ENCODE measurements at places on chromosomes 11 and 22. TPM values are rescaled to one million over a fixed set of nuclear protein-coding genes. Genes with fewer than 3 reads are reported as not detected.

NLRP14 gene
- total RNA-seq: not detected

SAA4 gene
- total RNA-seq: not detected

CRYBB3 gene
- total RNA-seq: not detected

LRRC32 gene
- total RNA-seq: 0.30 TPM

RGL4 gene
- total RNA-seq: 0.03 TPM

SSTR3 gene
- not detected for total RNA-seq

PHOX2A gene
- total RNA-seq: not detected

FIBIN gene
- 0.36 TPM for total RNA-seq

PIM3 gene
- total RNA-seq: 51.2 TPM

TCN1 gene
- total RNA-seq: not detected

SLC25A18 gene
- 0.67 TPM for total RNA-seq

ST14 gene
- total RNA-seq: not detected

OTOG gene
- total RNA-seq: 3.3 TPM

GGTLC2 gene
- not detected for total RNA-seq

TP53AIP1 gene
- total RNA-seq: 0.03 TPM

RNF141 gene
- 13.9 TPM for total RNA-seq

- DNase-seq: no peak
Measured at GRCh38 chr11:67673358-67673757, 1.1 kb downstream of the ALDH3B2 start.

- no peak for DNase-seq
Measured at GRCh38 chr11:87035976-87036583, 1.7 kb upstream of the TMEM135 start.

DNA sequence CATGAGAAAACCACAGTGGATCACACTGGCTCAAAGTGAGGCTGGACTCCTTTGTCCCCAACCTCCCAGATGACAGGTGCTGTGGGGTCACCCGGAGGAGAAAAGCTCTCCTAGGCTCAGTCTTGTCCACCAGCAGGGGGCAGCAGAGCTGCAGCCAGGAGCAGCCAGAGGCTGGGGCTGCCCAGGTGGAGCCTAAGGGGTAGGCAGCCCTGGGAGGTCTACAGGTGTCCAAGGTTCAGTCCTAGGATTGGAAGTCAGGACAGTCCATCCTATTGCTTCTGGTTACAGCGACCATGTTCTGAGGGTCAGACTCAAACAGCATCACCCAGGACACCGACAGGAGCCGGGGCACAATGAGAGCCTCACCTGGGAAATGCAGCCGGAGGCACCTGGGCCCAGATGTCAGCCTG lies 77.6 kb upstream of the IGLL5 start:
- DNase-seq: peak; percentile 82

GRCh38 chr11:32259641-32260081 lies 168.8 kb downstream of the RCN1 start:
- peak; percentile 36 for DNase-seq

- no peak for DNase-seq
Measured at GRCh38 chr11:4748438-4748837, 21.3 kb downstream of the OR51F1 start.

DNA sequence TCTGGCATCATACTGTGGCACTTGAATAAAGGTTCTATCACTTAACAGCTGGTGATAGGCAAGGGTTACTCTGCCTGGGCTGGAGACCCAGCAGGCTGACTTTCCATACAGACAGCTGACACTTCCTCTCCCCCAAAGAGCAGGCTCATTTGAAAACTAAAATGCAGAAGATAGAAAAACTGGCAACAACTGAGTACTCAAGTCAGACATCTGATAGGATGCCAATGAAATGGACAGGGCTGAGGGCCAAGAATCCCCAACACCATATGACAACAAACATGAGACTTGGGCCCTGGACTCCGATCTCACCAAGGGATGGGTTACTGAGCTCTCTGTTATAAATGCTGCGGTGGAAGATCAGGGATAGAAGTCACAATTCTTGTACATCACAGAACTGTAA lies 237.2 kb downstream of the LRRC4C start:
- DNase-seq: no peak

- DNase-seq: peak; percentile 26
Measured at GRCh38 chr11:85886089-85887056, 31.2 kb downstream of the CCDC83 start.

DNA sequence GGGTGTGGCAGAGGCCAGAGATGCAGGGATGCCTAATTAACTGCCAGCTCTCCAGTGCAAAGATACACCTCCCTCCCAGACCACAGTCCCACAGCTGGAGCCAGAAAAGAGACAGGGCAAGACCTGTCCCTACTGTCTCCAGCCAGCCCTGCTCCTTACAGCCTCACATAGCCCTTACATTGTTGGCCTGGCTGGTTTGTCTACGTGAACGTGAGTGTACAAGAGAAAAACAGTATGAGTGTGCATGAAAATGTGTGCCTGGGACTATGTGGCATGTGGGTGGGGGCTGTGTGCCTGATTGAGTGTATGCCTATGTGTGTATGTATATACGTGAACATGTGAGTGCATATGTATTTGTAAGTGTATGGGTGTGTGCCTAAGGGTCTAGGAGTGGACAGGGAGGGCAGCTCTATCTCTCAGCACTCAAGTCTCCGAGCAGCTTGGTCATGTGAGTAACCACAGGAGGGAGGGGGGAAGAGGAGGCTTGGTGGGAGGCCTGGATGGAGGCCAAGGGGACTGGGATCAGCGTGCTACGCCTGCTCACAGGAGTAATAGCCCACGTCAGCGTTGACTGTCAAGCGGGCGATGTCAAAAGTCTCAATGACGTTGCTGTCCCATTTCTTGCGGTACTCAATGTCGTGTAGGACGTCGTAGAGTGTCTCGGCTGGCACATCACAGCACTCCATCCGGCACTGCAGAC lies 6.6 kb upstream of the ARAP1 start:
- DNase-seq: peak; percentile 86

DNA sequence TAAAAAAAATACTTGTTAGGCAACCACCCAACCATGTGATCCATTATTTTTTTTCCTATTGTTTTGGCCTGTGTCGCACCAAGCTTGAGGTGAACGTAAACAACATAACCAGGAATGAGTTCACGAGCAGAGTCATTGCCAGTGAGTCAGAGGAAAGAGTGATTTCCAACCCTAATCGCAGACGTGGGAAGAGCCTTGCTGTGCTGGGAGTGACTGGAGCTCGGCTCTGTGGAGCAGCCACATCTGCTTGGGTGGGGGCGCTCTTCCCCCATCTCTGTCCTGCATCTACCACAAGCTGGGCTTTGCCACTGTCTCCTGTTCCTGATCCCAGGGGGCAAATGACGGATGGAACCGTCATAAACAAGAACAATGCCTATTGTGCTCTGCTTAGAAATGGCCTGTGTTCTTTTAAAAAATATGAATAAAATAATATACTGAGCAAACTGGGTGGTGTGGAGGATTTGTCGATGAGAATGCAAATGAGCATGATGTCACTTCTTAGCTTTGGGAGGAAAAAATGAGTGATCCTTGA lies 210.0 kb downstream of the KIRREL3 start:
- peak; percentile 1 for DNase-seq

DNA sequence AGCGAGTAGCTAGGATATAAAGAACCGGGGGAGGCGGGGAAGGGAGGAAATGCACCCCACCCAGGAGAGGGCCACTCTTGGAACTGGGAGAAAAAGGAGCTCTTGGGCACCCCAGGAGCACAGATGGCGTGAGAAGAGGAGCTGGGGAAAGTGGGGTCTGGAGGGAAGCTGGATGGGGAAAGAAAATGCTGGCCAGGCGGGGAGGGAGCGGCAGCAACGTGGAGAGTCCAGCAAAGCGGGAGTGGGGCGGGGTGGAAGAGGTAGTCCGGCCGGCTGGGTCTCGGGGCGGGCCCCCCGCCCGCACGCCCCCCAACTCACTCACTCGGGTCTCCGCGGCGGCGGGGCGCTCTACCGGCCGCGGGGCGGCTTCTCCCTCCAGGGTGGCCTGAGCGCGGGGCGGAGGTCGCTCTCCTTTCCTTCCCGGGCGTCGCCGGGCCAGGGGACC lies 522 bp downstream of the TOB2 start:
- peak; percentile 16 for DNase-seq

DNA sequence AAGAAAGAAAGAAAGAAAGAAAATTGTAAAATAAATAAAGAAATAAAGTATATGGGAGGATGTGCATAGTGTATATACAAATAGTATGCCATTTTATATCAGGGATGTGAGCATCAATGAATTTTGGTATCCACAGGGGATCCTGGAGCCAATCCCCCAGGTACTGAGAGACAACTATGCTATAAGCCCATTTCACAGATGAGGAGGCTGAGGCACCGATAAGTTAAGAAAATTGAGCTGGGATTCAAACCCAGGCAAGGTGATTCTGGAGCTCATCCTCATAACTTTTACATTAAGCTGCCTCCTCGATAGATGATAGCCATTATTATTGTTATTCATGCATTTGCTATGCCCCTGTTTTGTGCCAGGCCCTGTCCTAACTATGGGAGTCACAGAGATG lies 47.0 kb upstream of the ACCSL start:
- no peak for DNase-seq

GRCh38 chr11:115423728-115424459 lies 80.3 kb downstream of the CADM1 start:
- no peak for DNase-seq

GRCh38 chr22:24474221-24474620 lies 20.9 kb upstream of the UPB1 start:
- peak; percentile 31 for DNase-seq

DNA sequence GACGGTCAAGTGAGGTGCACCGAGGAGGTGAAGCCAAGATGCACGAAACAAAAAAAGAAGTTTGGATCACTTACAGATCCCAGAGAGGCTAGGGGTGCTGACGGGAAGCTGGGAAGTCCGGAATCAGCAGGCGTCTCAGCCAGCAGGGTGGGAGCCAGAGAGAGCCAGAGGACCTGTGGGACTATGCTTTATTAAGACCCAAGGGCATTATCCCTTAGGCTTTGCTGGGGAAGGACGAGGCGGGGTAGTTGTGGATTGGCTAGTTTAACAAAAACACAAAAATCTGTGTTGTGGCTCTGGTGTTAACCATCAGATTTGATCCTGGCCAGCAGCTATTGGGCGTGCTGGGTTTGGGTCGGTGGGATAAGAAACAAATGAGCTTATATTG lies 427.1 kb downstream of the DYNC2H1 start:
- DNase-seq: no peak

GRCh38 chr11:102639656-102640055 lies 14.5 kb upstream of the MMP20 start:
- DNase-seq: no peak

GRCh38 chr11:113705871-113706655 lies at the start of gene TMPRSS5:
TMPRSS5 (minus strand) TSS chr11:113706308; CDS start chr11:113706224, 84 bp downstream.
- DNase-seq: peak; percentile 24

- no peak for DNase-seq
Measured at GRCh38 chr11:33633251-33634003, 67.2 kb downstream of the C11orf91 start.

GRCh38 chr11:37506531-37506930 lies 908.5 kb upstream of the RAG2 start:
- DNase-seq: no peak

GRCh38 chr11:12216041-12216451 lies 105.7 kb downstream of the MICAL2 start:
- no peak for DNase-seq

DNA sequence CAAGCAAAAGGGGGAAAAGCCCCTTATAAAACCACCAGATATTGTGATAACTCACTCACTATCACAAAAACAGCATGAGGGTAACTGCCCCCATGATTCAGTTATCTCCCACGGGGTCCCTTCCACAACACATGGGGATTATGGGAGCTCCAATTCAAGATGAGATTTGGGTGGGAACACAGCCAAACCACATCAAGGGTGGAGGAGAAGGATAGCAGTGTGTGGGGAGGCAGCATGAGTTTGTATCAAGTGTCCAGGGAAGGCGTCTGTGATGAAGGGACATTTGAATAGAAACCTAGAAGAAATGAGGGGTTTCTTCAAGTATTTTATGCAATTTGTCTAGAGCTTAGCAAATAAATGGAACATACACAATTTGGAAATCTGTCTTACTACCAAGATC lies 98.2 kb downstream of the SLC1A2 start:
- peak; percentile 29 for DNase-seq

DNA sequence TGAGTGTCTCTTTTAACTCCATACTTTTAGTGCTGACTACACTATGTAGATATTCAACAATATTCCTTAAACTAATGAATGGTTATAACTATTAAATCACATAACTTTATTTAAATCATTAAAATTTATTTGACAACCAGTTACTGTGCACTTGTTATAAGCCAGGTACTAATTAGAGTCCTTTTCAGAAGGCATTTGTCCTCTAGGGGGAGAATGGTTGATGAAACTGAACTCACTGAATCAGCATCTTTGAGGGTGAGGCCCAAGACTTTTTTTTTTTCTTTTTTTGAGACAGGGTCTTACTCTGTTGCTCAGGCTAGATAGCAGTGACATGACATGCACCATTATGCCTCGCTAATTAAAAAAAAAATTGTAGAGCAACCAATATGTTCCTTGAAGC lies 515.6 kb upstream of the CCDC90B start:
- no peak for DNase-seq

- DNase-seq: peak; percentile 2
Measured at GRCh38 chr11:105799728-105800462, 190.0 kb downstream of the GRIA4 start.

DNA sequence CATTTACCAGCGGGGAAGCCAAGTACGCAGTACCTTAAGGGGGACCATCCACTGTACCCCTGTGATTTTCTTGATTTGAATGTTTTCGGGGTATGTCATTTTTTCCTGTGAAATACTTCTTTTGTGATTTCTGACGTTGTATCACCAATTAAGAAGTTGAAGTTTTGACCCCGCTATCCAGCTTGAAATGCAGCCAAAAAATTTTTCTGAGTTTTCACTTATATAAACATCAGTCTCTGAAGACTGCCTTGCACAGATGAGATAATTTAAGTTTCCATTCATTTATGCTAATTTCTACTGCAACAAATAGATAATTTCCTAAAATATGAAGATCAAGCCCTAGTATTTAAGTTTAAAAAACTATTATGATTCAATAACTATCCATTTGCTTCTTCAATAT lies 20.0 kb downstream of the CTSC start:
- no peak for DNase-seq

DNA sequence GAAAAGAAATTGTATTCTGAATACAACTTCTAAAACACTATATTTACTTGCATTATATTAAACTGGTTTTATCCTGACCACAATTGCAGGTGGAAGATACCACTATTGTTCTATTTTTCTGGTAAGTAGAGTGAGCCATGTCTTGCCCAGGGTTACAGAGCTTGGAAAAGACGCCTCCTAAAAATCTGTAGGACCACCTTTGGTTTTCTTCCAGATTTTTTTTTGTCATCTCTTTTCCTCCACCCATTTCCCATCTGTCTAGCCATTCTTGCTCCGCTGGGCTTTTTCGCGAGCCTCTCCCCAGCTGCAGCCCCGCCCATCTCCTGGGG lies 294 bp upstream of the MTMR3 start:
- DNase-seq: no peak

All from SJCRH30 (cell line).